ENCODE measurements at places on chromosomes 7 and 10. TPM values are rescaled to one million over a fixed set of nuclear protein-coding genes. Genes with fewer than 3 reads are reported as not detected.

GRCh38 chr10:53579773-53580172 lies 807.2 kb upstream of the MBL2 start:
- no peaks in the 10 kb centered on the region for H3K27me3 ChIP-seq
- no peaks in the 10 kb centered on the region for H3K4me1 ChIP-seq
- peaks cover 2% of the 10 kb centered on the region for H3K36me3 ChIP-seq
- no peak overlapping the region for H3K4me3 ChIP-seq
- no peak overlapping the region for H3K27ac ChIP-seq
- no peak for DNase-seq

RGR gene
- total RNA-seq, result 0.23 TPM

PNLIP gene
- not detected for total RNA-seq

GNGT1 gene
- 0.65 TPM for total RNA-seq

GIMAP1 gene
- total RNA-seq, result not detected

- H3K27me3 ChIP-seq, result no peaks in the 10 kb centered on the region
- H3K27ac ChIP-seq, result no peak overlapping the region
- H3K36me3 ChIP-seq, result no peaks in the 10 kb centered on the region
- H3K4me1 ChIP-seq, result peaks cover 32% of the 10 kb centered on the region
- DNase-seq, result no peak
These were observed 15.1 kb upstream of the ZMIZ1 start for GRCh38 chr10:79053481-79054202.

SERPINE1 gene
- not detected for total RNA-seq

DNA sequence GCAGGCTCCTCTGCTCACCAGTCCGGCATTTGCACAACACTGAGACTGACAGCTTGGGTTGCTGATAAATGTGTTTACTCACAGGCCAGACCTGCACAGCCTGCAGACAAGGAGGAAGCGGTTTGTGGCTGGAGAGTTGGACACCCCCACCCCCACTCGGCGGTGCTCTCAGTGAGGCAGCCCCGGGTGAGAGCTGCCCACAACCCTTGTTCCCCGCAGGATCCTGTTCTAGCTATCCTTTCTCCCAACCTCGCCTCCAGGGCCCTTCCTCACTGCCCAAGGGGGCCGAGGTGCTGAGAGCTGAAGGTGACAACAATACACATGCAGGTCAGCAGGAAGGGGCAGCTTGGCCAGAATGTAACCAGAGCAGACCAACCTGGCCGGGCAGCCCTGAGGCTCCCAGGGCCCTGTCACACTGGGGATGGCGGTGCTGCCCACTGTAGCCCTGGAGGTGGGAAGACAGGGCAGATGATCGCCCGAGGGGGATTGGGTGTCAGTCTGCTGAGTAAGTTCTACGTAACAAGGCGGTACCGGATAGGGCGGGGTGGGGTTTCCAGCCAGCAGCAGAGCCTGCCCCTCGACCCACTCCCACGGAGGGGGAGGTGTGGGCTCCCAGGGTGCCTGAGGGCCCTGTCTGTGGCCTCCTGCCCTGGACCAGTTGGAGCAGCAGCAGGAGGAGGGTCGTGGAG lies 2.1 kb upstream of the ADAM8 start:
- H3K4me1 ChIP-seq, result peaks cover 3% of the 10 kb centered on the region
- no peaks in the 10 kb centered on the region for H3K36me3 ChIP-seq
- peaks cover 19% of the 10 kb centered on the region for H3K27me3 ChIP-seq

GRCh38 chr10:62638062-62638477 lies 166.4 kb upstream of the ADO start:
- H3K4me1 ChIP-seq, result peaks cover 18% of the 10 kb centered on the region
- H3K4me3 ChIP-seq, result no peak overlapping the region
- H3K36me3 ChIP-seq, result no peaks in the 10 kb centered on the region
- H3K27me3 ChIP-seq, result no peaks in the 10 kb centered on the region

- no peaks in the 10 kb centered on the region for H3K27me3 ChIP-seq
- H3K4me1 ChIP-seq, result peaks cover 12% of the 10 kb centered on the region
- H3K36me3 ChIP-seq, result no peaks in the 10 kb centered on the region
- no peak for DNase-seq
- H3K27ac ChIP-seq, result no peak overlapping the region
- H3K4me3 ChIP-seq, result no peak overlapping the region
These were observed 467.8 kb downstream of the ARL4A start for GRCh38 chr7:13155188-13155587.

MMP21 gene
- not detected for total RNA-seq

DNA sequence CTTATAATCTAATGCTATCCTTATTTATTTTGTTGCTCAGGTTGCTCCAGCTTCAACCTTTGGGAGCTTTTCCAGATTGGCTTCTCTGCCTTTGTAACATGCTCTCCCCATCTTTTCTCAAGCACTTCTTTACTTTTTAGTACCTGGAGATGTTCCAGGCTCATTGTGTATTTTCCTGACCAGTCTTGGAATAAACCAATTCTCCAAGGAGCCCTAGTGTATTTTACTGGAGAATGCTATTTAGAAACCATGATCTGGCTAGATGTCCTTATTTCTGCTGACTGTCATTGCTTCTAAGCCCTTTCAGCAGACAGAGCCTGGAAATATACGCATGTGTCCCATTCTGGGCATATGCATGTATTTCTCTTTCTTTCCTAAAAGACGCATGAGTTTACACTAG lies 95.7 kb downstream of the EMX2 start:
- no peaks in the 10 kb centered on the region for H3K4me1 ChIP-seq
- no peak for DNase-seq
- no peak overlapping the region for H3K27ac ChIP-seq
- H3K4me3 ChIP-seq, result no peak overlapping the region

- H3K36me3 ChIP-seq, result peaks cover 14% of the 10 kb centered on the region
- DNase-seq, result no peak
- H3K4me1 ChIP-seq, result peaks cover 8% of the 10 kb centered on the region
- H3K4me3 ChIP-seq, result no peak overlapping the region
- peak overlapping the region; percentile 71 for H3K27ac ChIP-seq
- no peaks in the 10 kb centered on the region for H3K27me3 ChIP-seq
These were observed 41.7 kb downstream of the GTF2IRD1 start for GRCh38 chr7:74495112-74496086.

CPVL gene
- 32.9 TPM for total RNA-seq

DNA sequence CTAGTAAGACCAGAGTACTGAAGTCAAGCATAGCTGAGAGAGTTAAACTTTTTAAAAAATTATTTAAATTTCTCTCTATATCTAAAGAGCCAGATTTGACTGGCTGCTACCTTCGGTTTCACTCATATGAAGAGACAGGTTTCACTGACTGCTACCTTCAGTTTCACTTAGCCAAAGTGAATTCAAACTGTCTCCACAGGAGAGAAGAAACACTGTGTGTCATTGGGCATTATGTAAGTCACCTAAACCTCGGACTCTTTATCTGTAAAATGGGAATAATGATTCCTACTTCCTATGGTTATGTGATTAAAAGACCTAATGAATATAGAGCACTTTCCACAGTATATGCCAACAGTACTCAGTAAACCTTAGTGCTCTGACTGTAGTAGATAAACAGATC lies 41.6 kb upstream of the MET start:
- H3K27me3 ChIP-seq, result peaks cover 3% of the 10 kb centered on the region
- DNase-seq, result no peak
- H3K36me3 ChIP-seq, result no peaks in the 10 kb centered on the region

GPER1 gene
- 0.91 TPM for total RNA-seq

GRCh38 chr10:98262571-98262970 lies 5.4 kb downstream of the LOXL4 start:
- no peak for DNase-seq
- no peak overlapping the region for H3K4me3 ChIP-seq
- no peaks in the 10 kb centered on the region for H3K36me3 ChIP-seq
- no peaks in the 10 kb centered on the region for H3K27me3 ChIP-seq
- no peak overlapping the region for H3K27ac ChIP-seq

GPR37 gene
- 6.0 TPM for total RNA-seq
